Ovary (tissue), 10 donors: ENCODE measurements at places on chromosomes 16 and 17.

DNA sequence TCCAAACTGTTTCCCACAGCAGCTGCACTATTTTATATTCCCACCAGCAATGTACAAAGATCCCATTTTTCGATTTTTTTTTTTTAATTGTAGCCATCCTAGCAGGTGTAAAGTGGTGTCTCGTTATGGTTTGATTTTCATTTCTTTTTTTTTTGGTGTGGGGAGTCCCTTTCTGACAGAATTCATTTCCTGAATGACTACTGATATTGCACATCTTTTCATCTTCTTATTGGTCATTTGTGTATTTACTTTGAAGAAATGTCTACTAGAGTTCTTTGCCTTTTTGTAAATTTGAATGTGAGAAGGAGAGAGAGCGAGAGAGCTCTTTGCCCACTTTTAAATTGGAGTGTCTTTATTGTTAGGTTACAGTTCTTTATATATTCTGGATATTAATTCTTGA is 14.0 kb downstream of the CYB5B start:
- DNase-seq, result no peak

GRCh38 chr17:83005639-83006038 is 73.8 kb upstream of the METRNL start:
- no peak for DNase-seq

GRCh38 chr17:16919663-16920627 is 52.0 kb downstream of the TNFRSF13B start:
- no peak for DNase-seq

GRCh38 chr17:17696085-17696484 is 14.8 kb downstream of the RAI1 start:
- DNase-seq, result no peak

DNA sequence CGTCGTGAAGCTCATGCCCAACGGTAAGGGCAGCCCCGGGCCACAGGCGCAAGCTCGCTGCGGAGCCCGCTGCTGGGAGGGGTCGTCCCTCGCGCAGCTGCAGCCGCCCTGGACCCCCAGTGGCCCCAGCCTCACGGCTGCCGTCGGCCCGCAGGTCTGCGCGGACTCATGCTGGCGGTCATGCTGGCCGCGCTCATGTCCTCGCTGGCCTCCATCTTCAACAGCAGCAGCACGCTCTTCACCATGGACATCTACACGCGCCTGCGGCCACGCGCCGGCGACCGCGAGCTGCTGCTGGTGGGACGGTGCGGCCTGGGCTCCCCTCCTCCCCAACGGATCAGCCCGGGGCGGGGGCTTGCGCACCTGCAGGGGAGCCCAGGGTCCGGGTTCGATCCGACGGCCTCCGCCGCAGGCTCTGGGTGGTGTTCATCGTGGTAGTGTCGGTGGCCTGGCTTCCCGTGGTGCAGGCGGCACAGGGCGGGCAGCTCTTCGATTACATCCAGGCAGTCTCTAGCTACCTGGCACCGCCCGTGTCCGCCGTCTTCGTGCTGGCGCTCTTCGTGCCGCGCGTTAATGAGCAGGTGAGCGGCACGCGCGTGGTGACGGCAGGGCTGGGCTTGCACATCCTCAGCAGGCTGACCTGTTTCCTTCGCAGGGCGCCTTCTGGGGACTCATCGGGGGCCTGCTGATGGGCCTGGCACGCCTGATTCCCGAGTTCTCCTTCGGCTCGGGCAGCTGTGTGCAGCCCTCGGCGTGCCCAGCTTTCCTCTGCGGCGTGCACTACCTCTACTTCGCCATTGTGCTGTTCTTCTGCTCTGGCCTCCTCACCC is 5.8 kb downstream of the SLC5A2 start:
- peak; percentile 46 for DNase-seq

GRCh38 chr16:76309639-76310335 is 32.6 kb downstream of the CNTNAP4 start:
- DNase-seq, result no peak

DNA sequence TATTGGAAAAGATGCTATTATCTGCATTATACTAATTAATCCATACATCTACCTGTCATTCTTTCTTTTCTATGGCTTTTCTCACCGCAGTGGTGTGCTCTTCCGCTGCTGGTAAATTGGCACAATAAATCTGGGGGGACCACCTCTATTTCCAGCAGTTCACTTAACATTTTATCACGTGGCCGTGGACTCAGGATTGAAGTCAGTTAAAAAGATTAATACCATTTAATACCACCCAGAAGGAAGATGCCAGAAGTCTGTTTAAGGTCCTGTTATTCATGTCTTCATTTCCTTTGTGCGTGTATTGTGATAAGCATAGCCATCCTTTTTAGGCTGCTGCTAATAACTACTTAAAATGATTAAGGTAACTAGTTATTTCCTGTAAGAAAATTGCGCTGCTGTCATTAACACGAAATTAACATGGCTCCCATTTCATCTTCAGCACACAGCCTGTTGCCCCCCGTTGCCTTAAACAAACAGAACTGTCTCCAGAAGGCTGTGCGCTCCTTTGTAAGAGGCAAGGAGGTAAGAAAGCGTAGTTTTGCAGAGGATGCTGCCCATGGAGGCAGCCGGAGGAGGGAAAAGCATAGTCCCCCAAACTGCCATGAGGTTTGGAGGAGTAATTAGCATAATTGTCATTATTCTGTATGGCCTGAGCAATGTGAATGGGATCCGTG is 414.4 kb downstream of the UTP18 start:
- no peak for DNase-seq
